Heart left ventricle (tissue), 16 donors: ENCODE measurements at places on chromosomes 2 and 18.

DNA sequence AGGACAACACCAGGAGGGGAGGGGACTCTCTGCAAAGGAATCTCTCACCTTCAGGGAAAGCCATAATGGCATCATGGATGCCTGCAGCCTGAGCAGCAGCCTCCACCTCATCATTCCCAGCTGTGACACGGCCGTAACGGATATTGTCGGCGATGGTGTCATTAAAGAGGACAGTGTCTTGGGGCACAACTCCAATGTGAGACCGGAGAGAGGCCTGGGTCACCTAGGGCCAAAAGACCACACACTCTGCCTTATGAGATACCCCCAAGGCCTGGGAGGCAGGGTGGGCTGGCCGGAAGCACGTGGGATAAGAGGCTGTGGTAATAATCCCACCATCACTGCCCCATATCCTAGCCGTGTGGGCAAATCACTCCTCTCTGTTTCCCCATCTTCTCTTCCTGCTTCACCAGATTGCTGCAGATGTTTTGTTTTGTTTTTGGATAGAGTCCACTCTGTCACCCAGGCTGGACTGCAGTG, 4.3 kb downstream of the ZFAND2B start:
- DNase-seq, result no peak

- DNase-seq, result no peak
Measured at GRCh38 chr2:200259577-200259957, 46.9 kb upstream of the SPATS2L start.

- peak; percentile 72 for DNase-seq
Measured at GRCh38 chr18:74457043-74457724, at the start of gene DIPK1C. DIPK1C (minus strand) TSS chr18:74457308; CDS start chr18:74457259, 49 bp downstream.

GRCh38 chr2:96120991-96121390, 4.6 kb upstream of the ADRA2B start:
- no peak for DNase-seq

- DNase-seq, result no peak
Measured at GRCh38 chr18:33115917-33116316, 324.6 kb downstream of the CCDC178 start.

GRCh38 chr2:219541611-219542180, 1.9 kb downstream of the CHPF start:
- peak; percentile 88 for DNase-seq

DNA sequence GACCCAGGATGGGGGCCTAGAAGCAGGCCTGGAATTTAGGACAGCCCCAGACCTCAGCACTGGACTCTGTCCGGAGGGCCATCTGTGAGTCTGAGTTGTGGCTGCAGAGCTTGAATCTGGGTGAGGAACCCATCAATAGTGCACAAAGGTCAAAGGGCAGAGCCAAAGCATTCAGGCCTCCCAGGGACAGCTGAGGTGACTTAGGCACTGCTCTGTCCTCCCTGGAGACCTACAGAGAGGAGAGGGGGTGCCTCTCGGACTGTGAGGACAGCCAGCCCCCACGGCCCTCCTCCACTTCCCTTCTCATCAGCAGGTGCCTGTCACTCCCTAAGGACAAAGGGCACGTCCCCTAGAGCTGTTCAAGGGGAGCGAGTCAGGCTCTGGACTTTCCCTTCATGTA, 25.1 kb upstream of the PRLH start:
- DNase-seq, result peak; percentile 14

DNA sequence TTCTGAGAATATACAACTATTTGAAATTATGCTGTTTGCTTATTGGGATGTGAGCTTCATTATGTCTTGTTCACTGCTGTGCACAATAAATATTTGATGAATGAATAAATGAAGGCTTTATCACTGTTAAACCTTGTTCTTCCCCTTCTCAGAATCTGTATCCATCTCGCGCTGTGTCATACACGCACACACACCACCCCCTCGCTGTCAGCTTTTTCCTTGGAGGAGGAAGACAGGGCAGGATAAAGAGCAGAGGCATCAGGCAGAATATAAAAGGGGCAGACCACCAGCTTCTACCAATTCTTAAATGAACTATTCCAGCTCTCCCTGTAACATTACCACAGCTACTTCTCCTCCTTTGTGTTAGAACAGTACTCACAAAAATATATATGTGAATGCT, 75.0 kb downstream of the CD226 start:
- no peak for DNase-seq

DNA sequence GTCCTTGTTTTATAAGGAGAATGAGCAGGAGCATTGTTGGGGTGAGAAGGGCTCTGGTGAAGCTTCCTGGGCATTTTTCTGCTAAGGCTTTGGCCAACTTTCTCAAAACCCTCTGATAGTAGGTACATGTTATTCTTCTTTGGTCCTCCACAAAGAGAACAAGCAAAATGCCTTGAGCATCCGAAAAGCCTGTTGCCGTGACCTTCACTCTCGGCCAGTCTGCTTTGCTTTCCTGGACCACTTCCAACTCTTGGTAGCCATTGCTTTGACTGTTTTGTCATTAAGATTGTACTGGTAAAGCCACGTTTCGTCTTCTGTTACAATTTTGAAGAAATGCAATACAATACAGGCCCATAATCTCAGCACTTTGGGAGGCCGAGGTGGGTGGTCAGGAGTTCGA, 27.4 kb upstream of the ALLC start:
- peak; percentile 10 for DNase-seq

GRCh38 chr2:147141930-147142329, 702.9 kb upstream of the ACVR2A start:
- no peak for DNase-seq

DNA sequence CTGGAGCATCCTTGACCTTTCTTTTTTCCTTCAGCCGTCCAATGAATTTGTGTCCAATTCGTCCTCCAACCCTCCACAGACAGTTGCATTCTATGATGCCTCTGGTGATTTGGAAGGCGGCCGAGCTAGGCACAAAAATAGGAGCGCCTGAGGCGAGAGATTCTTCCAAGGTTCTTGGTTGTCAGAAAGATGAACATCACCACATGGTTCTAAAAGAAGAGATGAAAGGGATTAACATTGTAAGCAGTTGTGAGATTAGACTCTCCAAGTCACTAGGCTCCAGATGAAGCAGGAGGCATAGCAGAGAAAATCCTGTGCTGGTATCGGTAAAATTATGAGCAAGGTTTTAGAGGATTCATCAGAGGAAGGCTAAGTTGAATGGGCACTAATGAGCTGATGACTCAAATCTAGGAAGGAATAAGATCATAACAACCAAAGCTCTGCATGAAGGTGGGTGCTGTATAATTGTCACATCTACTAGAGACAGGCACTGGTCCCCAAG, 75.4 kb upstream of the MAP4K3 start:
- peak; percentile 35 for DNase-seq

DNA sequence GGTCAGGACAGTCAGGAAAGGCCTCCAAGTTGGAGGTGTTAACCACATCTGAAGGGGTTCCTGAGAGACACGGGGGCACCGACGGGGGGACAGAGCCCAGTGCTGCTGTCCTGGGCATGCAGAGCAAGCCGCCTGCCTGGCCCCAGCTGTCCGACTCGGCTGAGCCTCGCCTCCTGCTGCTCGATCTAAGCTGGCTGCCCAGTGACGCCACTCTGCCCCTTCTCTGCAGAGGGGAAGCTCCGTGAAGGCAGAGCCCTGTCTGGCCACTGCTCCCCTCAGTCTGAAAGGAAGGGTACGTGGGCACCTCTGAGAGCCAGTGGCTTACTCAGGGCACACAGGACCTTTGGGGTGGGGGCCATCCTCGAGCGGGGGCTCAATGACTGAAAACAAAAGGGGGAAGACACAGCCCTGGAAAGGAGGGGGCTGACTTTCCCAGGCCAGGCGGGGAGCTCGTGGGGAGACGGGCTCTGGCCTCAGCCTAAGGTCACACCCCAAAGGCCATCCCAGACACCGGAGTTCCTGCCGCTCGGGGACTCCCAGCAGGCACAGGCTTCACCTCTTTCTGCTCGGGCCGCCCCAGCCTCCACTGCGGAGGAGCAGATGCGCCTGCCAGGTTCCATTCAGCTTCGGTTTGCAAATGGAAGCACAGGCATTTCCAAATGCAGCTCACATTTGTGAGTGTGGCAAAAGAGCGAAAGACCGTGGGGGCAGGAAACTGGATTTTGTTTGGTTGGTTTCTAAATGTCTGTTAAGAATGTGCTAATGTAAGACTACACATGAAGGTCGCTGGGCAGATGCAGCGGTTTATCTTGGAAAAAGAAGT, 136.9 kb downstream of the HDAC4 start:
- DNase-seq, result peak; percentile 26

- no peak for DNase-seq
Measured at GRCh38 chr2:100383306-100383705, 34.2 kb downstream of the CHST10 start.
